ENCODE measurements at places on chromosomes 11 and 22.

- H3K36me3 ChIP-seq = no peaks in the 10 kb centered on the region
- H3K27me3 ChIP-seq = peaks cover 11% of the 10 kb centered on the region
- no peak overlapping the region for H3K27ac ChIP-seq
- no peak overlapping the region for H3K4me3 ChIP-seq
- no peaks in the 10 kb centered on the region for H3K4me1 ChIP-seq
- DNase-seq = no peak
Measured at GRCh38 chr11:60263402-60263801, 17.1 kb upstream of the MS4A4A start.

GRCh38 chr11:33067294-33067693 is 27.9 kb downstream of the TCP11L1 start:
- peaks cover 23% of the 10 kb centered on the region for H3K36me3 ChIP-seq
- no peaks in the 10 kb centered on the region for H3K27me3 ChIP-seq
- H3K4me1 ChIP-seq = peaks cover 5% of the 10 kb centered on the region

- DNase-seq = peak; percentile 62
- peaks cover 25% of the 10 kb centered on the region for H3K4me1 ChIP-seq
- H3K36me3 ChIP-seq = no peaks in the 10 kb centered on the region
- H3K27me3 ChIP-seq = peaks cover 4% of the 10 kb centered on the region
Measured at GRCh38 chr11:1573903-1574237, 1.8 kb upstream of the DUSP8 start.

- H3K27me3 ChIP-seq = no peaks in the 10 kb centered on the region
- H3K4me1 ChIP-seq = peaks cover 57% of the 10 kb centered on the region
- peaks cover 4% of the 10 kb centered on the region for H3K36me3 ChIP-seq
Measured at GRCh38 chr11:62552485-62553079, 6.0 kb upstream of the AHNAK start.

GRCh38 chr22:26442086-26442756 is 13.2 kb downstream of the ASPHD2 start:
- H3K36me3 ChIP-seq = no peaks in the 10 kb centered on the region
- no peaks in the 10 kb centered on the region for H3K4me1 ChIP-seq
- no peak for DNase-seq
- no peaks in the 10 kb centered on the region for H3K27me3 ChIP-seq
- no peak overlapping the region for H3K4me3 ChIP-seq
- H3K27ac ChIP-seq = no peak overlapping the region

DNA sequence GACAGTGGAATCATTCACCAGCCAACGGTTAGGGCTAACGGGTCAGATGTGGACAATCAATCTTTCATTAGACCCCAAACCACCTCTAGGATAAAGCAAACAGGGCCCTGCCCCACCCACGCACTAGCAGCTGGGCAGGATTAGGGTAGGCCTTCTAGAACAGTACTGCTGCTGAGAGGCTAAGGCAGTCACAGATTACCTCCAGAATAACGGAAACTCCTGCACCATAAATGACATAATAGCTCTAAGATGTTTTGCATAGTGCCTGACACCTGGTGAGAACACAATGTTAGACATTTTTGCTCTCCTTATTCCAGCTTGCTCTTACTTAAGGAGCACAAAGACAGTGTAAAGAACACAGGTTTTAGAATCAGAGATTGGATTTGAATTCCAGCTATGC is 1.8 kb downstream of the SYTL2 start:
- DNase-seq = no peak
- no peaks in the 10 kb centered on the region for H3K27me3 ChIP-seq
- no peaks in the 10 kb centered on the region for H3K36me3 ChIP-seq
- 0 out of 2 replicates have a peak overlapping the region, but pooled peaks have one; percentile 65 for H3K4me3 ChIP-seq
- H3K4me1 ChIP-seq = peaks cover 10% of the 10 kb centered on the region

GRCh38 chr11:16979703-16980622 is 34.3 kb downstream of the PLEKHA7 start:
- H3K4me3 ChIP-seq = no peak overlapping the region
- DNase-seq = no peak
- H3K36me3 ChIP-seq = no peaks in the 10 kb centered on the region

DNA sequence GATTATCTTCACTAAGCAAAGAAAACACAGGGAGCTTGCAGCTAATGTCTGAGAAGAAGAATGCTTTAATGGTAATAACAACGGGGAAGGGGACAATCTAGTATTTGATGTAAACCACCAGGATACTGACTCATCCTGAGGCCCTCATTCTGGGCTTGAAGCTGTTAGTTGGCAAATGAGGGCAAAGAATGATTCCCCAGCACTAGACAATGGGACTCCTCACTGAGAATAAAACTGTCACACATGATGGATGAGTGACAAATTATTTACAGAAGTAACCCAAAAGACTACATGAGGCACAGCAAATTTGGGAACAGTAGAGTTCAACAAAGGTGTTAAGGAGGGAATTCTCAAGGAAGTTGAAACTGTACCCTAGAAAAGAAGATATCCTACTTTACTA is 76.3 kb downstream of the FAM168A start:
- no peak for DNase-seq
- peaks cover 27% of the 10 kb centered on the region for H3K4me1 ChIP-seq
- no peaks in the 10 kb centered on the region for H3K27me3 ChIP-seq

- H3K27me3 ChIP-seq = no peaks in the 10 kb centered on the region
- no peak for DNase-seq
- H3K4me1 ChIP-seq = no peaks in the 10 kb centered on the region
- no peaks in the 10 kb centered on the region for H3K36me3 ChIP-seq
- no peak overlapping the region for H3K27ac ChIP-seq
Measured at GRCh38 chr22:39777716-39778454, 115.7 kb downstream of the ENTHD1 start.

DNA sequence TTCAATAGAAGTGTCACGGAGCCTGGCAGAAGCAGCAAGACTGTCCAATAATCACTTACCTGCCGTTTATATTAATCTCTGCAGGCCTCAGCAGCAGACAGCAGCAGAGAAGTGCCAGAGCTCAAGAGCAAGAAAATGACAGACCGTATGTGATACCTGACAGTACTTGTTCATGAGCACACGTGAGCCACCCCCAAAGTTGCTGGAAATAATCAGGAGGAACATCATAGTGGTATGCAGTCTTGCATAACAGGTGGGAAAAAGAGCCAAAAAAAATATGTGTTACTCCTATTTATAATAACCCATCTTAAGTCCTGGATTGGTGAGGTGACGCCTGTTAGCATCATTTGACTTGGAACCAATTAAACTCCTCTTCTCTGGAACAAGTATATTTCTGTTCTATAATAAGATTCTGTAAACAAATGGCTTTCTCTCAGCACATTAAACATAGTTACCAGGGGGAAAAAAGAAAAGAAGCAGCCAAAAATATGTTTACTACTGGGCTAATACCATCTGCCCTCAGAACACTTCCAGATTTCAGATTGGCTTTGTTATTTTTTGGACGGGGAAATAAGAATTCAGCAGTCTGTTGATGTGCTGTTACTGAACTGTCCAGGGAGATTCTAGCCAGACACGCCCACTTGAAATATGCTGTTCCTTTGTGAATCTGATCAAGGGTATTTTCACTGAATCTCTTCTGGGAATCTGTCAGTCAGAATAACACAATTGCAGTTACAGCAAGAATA is 7.9 kb upstream of the SLN start:
- DNase-seq = no peak
- peaks cover 5% of the 10 kb centered on the region for H3K27me3 ChIP-seq
- no peak overlapping the region for H3K27ac ChIP-seq

DNA sequence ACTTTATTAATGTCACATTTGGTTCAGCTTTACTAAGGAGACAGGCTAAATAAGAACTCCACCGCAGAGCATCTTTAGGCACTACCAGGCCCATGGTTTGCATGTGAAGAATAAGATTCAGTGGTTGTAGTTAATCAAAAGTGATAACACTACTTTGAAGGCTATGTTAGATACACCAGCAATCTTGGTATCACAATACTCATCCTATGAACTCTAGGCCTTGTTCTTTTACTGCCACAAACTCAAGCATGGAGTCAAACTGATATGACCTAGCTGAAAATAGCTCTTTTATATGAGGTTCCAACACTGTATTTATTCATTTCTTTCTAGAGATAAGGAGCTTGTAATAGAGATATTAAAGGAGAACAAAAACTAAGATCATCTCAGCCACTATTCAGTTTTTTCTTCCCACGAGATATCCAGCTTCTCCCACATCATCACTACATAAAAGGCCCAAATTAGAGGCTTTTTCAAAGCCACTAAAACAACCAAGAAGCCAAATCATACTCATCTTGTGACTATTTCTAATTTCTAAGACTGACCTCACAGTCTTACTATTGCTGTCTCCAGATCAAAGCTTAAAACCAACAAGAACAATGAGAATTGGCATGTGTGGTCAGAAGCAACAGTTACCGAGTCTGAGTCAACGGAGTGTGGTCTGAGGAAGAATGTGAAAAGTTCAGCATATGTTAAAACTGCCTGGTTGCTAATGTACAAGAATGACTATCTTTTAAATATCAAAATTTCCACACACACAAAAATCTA is 25.1 kb upstream of the GUCY1A2 start:
- peaks cover 7% of the 10 kb centered on the region for H3K4me1 ChIP-seq
- H3K4me3 ChIP-seq = no peak overlapping the region
- no peaks in the 10 kb centered on the region for H3K36me3 ChIP-seq
- no peak for DNase-seq
- H3K27ac ChIP-seq = peak overlapping the region; percentile 39
- H3K27me3 ChIP-seq = no peaks in the 10 kb centered on the region

- H3K4me3 ChIP-seq = no peak overlapping the region
- peaks cover 23% of the 10 kb centered on the region for H3K4me1 ChIP-seq
- DNase-seq = no peak
- H3K27me3 ChIP-seq = no peaks in the 10 kb centered on the region
- no peak overlapping the region for H3K27ac ChIP-seq
Measured at GRCh38 chr11:117884994-117885393, 8.5 kb upstream of the FXYD6 start.

GRCh38 chr11:1547467-1548098 is 24.5 kb downstream of the DUSP8 start:
- H3K4me1 ChIP-seq = peaks cover 6% of the 10 kb centered on the region
- H3K27ac ChIP-seq = no peak overlapping the region
- DNase-seq = no peak

DNA sequence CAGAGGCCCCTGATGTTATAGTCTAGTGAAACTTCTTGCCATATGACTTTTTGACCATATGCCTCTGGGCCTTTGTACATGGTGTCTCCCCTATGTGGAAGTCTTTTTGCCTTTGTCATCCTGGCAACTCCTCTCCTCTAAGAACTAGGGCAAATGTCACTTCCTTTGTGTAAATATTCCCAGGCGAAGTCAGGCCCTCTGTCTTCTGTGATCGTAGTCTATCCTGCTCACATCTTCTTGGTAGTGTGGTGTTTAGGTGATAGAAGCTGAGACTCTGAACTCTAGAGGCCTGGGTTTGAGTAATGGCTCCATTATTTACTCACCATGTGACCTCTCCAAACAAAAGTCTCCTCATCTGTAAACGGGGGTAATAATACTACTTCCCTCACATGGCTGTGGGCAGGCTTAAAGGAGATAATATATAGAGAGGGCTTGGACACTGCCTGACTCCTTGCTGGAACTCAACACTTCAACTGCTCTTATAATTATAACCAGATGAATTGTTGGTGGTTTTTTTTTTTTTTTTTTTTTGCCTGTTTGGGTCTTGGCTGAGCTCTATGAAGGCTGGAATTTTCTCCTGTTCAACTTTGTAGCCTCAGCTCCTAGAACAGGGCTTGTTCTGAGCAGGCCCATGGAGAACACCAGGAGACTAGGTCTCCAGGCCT is 43.8 kb downstream of the INSC start:
- DNase-seq = no peak
- H3K36me3 ChIP-seq = no peaks in the 10 kb centered on the region
- peaks cover 10% of the 10 kb centered on the region for H3K4me1 ChIP-seq

DNA sequence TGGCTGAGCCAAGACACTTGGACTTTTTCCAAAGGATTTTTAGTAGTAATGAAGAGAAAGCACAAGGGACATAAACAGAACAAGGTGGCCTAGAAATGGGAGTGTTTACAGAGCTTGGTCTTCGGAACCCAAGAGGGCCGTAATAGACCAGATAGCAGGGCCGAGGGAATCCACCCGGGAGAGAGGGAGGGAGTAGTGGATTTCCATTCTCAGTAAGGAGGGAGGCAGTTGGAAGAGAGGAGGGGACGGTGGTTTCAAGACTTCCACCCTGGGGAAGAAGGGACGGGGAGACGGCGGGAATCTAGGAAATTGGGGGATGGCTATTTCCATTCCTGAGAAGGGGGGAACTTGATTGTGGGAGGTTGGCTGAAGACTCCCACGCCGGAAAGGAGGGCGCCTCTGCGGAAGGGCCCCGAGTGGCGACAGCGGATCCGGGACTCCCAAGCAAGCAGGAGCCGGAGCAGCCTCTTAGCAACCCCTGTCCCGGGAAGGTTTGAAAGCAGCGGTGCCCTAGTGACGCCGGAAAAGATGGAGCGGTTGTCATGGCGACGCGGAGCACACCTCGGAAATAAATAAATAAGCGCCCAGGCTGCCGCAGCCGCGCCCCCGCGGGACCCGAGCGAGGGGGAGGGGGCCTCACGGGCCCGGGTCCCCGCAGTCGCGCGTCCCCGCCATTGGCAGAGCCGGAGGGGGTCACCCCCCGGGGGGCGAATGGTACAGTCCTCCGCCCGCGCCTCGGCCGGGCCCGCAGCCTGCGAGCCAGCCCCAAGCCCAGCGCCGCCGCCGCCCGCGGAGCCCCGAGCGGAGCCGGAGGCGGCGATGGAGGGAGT is 31.6 kb downstream of the EIF3F start:
- H3K4me3 ChIP-seq = peak overlapping the region; percentile 72
- peaks cover 10% of the 10 kb centered on the region for H3K4me1 ChIP-seq
- DNase-seq = peak; percentile 93
- no peaks in the 10 kb centered on the region for H3K36me3 ChIP-seq
- H3K27me3 ChIP-seq = no peaks in the 10 kb centered on the region

DNA sequence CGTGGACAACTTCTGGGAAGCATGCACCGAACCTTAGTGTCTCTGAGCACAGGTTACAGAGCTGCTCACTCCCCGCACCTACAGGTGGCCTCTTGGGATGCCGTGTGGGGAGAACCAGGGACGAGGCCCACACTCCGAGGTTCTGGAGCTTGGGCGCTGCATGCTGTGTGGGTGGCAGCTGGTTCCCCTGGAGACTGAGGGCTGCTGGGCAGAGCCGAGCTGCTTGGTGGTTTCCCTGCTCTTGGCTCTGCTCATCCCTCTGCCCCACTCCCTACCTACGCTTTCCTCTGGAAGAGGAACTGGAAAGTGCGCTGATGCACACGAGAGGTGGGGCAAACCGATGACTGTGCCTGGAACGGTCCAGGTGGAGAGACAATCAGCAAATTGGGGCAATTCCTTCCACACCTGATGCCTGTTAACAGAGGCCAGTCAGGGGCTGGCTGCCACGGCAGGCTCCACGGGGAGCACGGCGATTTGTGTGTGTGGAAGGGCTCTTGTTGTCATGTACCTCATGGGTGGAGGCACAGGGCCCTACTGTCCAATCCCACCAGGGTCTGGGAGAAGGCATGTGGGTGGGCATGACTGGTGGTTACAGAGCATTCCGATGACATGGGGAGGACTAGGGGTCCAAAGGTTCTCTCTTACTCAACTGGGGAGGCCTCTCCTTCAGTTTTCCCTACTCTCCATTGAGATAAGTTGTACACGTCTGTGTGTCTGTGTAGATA is 60.9 kb downstream of the ST14 start:
- no peaks in the 10 kb centered on the region for H3K27me3 ChIP-seq
- H3K4me1 ChIP-seq = no peaks in the 10 kb centered on the region
- no peak for DNase-seq
- H3K27ac ChIP-seq = no peak overlapping the region
- no peak overlapping the region for H3K4me3 ChIP-seq

GRCh38 chr22:20583471-20583922 is 76.1 kb downstream of the MED15 start:
- no peaks in the 10 kb centered on the region for H3K4me1 ChIP-seq
- no peak overlapping the region for H3K27ac ChIP-seq
- H3K36me3 ChIP-seq = peaks cover 11% of the 10 kb centered on the region
- DNase-seq = no peak

GRCh38 chr11:30091737-30092136 is 74.9 kb upstream of the KCNA4 start:
- H3K27me3 ChIP-seq = no peaks in the 10 kb centered on the region
- H3K36me3 ChIP-seq = no peaks in the 10 kb centered on the region
- no peak for DNase-seq
- H3K27ac ChIP-seq = no peak overlapping the region
- H3K4me3 ChIP-seq = no peak overlapping the region
- no peaks in the 10 kb centered on the region for H3K4me1 ChIP-seq
